ENCODE measurements at places on chromosomes 7 and 10. TPM values are rescaled to one million over a fixed set of nuclear protein-coding genes. Genes with fewer than 3 reads are reported as not detected.

The TMEM213 gene
- not detected for polyA plus RNA-seq

The CLDN3 gene
- not detected for polyA plus RNA-seq

The GHITM gene
- 312 TPM for polyA plus RNA-seq

The GCK gene
- polyA plus RNA-seq = 2.0 TPM

The DRGX gene
- polyA plus RNA-seq = not detected

The LIPM gene
- not detected for polyA plus RNA-seq

The KLF6 gene
- polyA plus RNA-seq = 153 TPM

The MMP21 gene
- not detected for polyA plus RNA-seq

The CALU gene
- polyA plus RNA-seq = 19.2 TPM

The FXYD4 gene
- polyA plus RNA-seq = not detected
